Neural crest cell (in vitro differentiated cells): ENCODE measurements at places on chromosomes 16 and 17. TPM values are rescaled to one million over a fixed set of nuclear protein-coding genes. Genes with fewer than 3 reads are reported as not detected.

GRCh38 chr16:63385714-63386432 is 1349.6 kb upstream of the CDH8 start:
- H3K4me3 ChIP-seq, result no peak overlapping the region
- H3K27ac ChIP-seq, result no peak overlapping the region
- no peaks in the 10 kb centered on the region for H3K4me1 ChIP-seq
- no peak for DNase-seq

- H3K27ac ChIP-seq, result no peak overlapping the region
- H3K4me3 ChIP-seq, result peak overlapping the region; percentile 79
- peaks cover 14% of the 10 kb centered on the region for H3K4me1 ChIP-seq
- DNase-seq, result no peak
- peaks cover 6% of the 10 kb centered on the region for H3K27me3 ChIP-seq
- peaks cover 4% of the 10 kb centered on the region for H3K36me3 ChIP-seq
Observed at GRCh38 chr16:1354815-1355540, 3.2 kb downstream of the GNPTG start.

DNA sequence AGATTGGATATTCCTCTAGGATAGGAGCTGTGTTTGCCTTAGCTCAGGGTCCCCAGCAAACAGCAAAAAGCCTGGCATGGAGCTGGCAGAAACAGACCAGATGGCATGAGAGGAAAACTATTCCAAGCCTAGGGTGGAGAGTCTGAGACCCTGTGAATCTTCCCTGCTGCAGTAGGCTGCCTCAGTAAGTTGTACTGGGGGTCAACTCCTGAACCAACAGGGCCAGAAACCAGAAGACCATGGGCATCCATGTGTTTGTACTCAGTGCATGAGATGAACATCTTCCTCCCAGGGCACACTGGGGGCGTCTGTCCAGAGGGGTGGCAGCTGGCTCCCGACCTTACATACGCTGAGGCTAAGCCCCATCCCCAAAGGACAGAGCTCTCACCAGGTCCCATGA is 214.4 kb downstream of the C16orf78 start:
- no peaks in the 10 kb centered on the region for H3K27me3 ChIP-seq
- H3K36me3 ChIP-seq, result no peaks in the 10 kb centered on the region
- H3K4me3 ChIP-seq, result no peak overlapping the region
- H3K27ac ChIP-seq, result peak overlapping the region; percentile 2

DNA sequence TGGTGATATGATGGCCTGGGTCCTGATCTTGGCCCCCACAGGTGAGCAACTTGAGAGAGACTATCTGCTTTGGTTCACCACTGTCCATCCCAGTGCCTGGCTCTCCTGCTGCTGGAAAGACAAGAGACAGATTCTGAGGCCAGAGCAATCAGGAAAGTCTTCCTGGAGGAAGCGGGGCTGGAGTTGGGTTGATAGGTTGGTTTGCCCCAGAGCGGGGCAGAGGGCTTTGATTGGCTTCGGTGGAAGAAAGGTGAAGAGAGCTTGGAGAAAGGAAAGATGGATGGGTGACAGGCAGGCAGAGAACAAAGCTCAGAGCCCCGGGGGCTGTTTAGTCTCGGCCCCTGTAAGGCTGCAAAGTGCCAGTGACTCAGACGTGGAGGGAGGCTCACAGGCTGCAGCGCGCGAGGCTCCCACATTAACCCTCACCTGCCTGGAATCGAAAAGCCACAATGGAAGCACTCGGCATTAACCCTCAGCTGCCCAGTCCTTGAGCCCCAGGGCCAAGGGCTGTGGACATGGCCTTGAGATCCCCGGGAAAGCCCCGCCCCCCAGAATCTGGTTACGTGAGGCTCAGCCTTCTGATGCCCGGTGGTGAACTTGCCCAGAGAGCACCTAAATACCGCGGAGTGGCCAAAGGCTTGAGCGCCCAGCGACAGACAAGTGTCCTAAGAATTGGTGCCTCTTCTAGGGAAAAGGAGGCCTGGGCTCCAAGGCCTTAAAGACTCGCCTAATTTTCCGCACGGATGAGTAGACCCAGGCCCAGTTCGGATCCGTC is 996 bp upstream of the CPNE2 start:
- DNase-seq, result peak; percentile 39
- H3K27me3 ChIP-seq, result no peaks in the 10 kb centered on the region
- H3K27ac ChIP-seq, result peak overlapping the region; percentile 83

DNA sequence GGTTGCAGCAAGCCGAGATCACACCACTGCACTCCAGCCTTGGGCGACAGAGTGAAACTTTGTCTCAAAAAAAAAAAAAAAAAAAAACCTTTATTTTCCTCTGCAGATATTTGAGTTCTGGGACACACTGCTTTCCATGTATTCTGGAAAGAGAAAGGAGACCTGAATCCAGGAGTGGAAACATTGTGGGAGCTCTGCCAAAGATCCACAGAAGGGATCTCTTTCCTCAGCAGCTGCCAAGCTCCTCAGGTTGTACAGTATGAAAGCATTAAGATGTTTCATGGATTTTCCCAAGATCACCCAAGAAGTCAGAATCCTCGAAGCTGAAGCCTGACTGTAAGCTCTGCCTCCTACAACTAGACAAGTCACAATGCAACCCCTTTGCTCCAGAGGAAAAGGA is 13.5 kb downstream of the NPRL3 start:
- no peak for DNase-seq
- no peaks in the 10 kb centered on the region for H3K4me1 ChIP-seq
- no peak overlapping the region for H3K4me3 ChIP-seq
- H3K27ac ChIP-seq, result no peak overlapping the region
- H3K36me3 ChIP-seq, result no peaks in the 10 kb centered on the region
- H3K27me3 ChIP-seq, result no peaks in the 10 kb centered on the region

GRCh38 chr17:61007980-61008379 is 330.3 kb downstream of the BCAS3 start:
- H3K4me3 ChIP-seq, result peak overlapping the region; percentile 2
- peaks cover 2% of the 10 kb centered on the region for H3K36me3 ChIP-seq
- DNase-seq, result no peak
- peaks cover 41% of the 10 kb centered on the region for H3K4me1 ChIP-seq

- no peaks in the 10 kb centered on the region for H3K36me3 ChIP-seq
- H3K4me1 ChIP-seq, result peaks cover 37% of the 10 kb centered on the region
- no peak overlapping the region for H3K4me3 ChIP-seq
- DNase-seq, result no peak
Observed at GRCh38 chr17:20089756-20090547, 80.8 kb downstream of the SPECC1 start.

DNA sequence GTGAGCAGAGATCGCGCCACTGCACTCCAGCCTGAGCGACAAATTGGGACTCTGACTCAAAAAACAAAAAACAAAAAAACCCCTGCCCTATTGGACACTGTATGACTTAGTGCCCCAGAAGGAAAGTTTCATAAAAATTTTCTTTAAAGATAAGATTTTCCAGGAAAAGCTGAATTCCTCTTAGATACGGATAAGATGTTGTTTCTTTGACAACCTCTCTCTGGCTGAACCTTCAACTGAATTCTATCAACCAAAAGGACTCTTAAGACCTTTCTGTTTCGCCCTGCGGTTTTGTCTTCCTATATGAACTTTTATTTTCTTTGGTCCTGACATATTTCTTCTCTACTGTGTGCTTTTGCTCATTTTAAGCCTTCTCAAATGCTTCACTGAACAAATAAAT is 35.8 kb downstream of the CPPED1 start:
- H3K4me3 ChIP-seq, result no peak overlapping the region
- H3K27me3 ChIP-seq, result no peaks in the 10 kb centered on the region
- peaks cover 21% of the 10 kb centered on the region for H3K4me1 ChIP-seq
- H3K27ac ChIP-seq, result no peak overlapping the region
- DNase-seq, result no peak

DNA sequence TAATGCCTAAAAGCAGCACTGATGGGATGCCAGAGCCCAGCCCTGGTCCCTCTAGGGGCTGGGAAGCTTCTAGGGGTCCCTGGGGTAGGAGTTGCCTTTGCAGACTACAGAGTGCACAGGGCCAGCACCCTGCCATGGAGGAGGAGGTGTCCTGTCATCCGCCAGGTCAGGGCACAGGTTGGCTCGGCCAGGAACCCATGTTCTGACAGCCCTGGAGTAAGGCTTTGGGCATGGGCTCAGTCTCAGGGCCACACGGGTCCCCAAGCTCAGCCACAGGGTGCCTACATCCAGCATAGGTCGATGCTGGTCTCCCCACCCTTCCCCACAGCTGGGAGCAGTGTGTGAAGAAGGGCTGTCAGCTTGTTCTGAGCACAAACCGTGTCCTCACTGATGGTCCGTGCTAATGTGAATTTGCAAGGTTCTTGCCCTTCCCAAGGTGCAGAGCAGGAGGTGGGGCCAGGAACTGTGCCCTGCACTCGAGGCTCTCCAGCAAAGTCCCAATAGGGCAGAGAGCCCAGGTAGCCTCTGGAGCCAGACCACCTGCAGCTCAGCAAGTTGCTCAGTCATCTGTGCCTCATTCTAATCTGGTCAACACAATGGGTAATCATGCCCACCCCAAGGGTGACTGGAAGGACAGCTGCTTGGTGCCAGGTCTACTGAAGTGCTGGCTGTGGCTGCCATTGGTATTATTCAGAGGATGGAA is 72.8 kb downstream of the AMFR start:
- H3K27me3 ChIP-seq, result no peaks in the 10 kb centered on the region
- H3K27ac ChIP-seq, result no peak overlapping the region
- peaks cover 22% of the 10 kb centered on the region for H3K4me1 ChIP-seq
- DNase-seq, result no peak

DNA sequence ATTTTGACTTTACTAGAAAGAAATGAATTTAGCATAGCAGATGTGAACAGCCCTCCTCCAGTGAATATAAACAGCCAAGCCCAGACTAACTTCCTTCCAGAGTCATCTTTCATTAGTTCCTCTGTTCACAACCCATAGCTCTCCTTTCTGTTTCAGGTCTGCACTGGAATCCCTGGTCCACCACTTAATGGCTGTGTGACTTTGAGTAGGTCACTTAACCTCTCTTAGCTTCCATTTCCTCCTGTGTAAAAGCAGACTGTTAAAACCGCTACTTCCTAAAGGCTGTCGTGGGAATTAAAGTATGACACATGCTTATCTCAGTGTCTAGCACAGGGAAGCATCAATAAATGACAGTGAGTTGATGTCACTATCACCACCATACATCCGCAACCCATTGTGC is 7.5 kb downstream of the SLC6A4 start:
- no peak overlapping the region for H3K4me3 ChIP-seq
- peaks cover 41% of the 10 kb centered on the region for H3K27me3 ChIP-seq
- no peaks in the 10 kb centered on the region for H3K36me3 ChIP-seq
- peaks cover 33% of the 10 kb centered on the region for H3K4me1 ChIP-seq
- H3K27ac ChIP-seq, result no peak overlapping the region
- DNase-seq, result no peak

The EFCAB13 gene
- total RNA-seq, result 1.5 and 2.2 TPM in 2 replicates

The NHLRC4 gene
- 0.84 and 0.86 TPM in 2 replicates for total RNA-seq

The TNFRSF13B gene
- not detected in 2 replicates for total RNA-seq

The SOST gene
- not detected in 2 replicates for total RNA-seq

The SLC5A10 gene
- total RNA-seq, result not detected in 2 replicates

The SLC16A11 gene
- total RNA-seq, result not detected in 2 replicates

The CRYBA1 gene
- 1.9 and 2.4 TPM in 2 replicates for total RNA-seq

The ARHGAP23 gene
- total RNA-seq, result 25.7 and 30.0 TPM in 2 replicates
